GM23338 (cell line): ENCODE measurements at places on chromosomes 3 and 15. TPM values are rescaled to one million over a fixed set of nuclear protein-coding genes. Genes with fewer than 3 reads are reported as not detected.

The CYP1A2 gene
- total RNA-seq, result not detected in 2 replicates

GRCh38 chr3:33848624-33849347 is 50.4 kb downstream of the PDCD6IP start:
- DNase-seq, result peak; percentile 37

DNA sequence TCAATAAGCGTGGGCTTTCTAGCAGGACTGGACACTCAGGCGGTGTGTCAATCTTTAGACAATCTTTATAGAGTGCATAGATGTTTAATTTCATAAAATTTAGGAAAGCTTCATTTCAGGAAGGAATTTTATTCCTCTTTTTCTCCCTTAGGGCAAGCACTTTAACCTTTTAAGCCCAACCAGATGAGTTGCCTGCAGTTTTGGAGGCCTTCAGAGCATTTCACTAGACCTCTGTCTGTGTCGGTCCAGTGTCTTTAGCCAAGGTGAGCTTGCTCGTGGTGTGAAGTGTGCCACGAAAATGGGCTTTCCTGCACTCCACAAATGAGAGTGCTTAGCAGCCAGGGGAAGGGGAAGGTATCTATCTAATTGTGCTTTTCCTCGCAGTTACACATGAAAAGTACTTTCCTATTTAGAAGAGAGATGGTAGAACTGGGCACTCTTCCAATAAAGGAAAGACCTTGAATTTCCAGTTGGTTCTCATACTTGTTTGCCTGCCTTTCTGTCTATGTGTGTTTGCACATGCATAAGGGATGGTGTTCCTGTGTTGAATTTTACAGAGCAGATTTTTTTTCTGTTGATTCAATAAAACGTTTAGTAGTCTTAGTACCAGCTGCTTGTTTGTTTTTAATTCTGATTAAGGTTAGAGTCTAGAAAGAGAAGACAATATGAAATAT is 53.6 kb downstream of the FEZF2 start:
- DNase-seq, result no peak

- DNase-seq, result no peak
Measured at GRCh38 chr3:158723991-158724390, 8.3 kb downstream of the RARRES1 start.

DNA sequence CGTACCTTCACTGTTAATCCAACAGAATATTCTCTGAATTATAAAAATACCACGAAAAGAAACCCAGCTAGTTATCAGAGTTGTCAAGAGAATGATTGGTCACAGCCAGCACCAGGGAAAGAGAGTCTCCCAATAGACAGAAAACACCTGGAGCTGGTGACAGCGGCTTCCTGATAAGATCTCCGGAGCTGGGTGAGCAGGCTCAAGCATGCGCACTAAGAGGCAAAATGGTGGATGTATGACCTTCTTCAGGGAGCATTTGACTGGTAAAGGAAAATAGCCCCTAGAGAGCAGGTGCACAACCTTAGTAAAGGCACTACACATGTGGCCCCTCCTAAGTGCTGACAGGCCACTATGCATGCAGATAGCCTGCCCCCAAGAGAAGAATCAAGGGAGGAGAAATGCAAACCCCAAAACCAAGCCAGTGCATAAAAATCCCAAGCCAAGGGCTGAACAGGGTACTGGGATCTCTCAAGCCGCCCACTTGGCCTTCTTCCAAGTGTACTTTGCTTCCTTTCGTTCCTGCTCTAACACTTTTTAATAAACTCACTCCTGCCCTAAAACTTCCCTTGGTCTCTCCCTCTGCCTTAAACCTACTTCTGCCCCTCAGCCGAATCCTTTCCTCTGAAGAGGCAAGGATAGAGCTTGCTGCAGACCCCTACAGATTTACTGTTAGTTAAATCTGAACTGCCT is 93.2 kb downstream of the UACA start:
- DNase-seq, result no peak

GRCh38 chr15:60326343-60326742 is 71.4 kb downstream of the ANXA2 start:
- no peak for DNase-seq

The RTP4 gene
- total RNA-seq, result not detected in 2 replicates

GRCh38 chr15:36996538-36997181 is 103.7 kb downstream of the MEIS2 start:
- no peak for DNase-seq

The CPNE4 gene
- 4.1 and 6.5 TPM in 2 replicates for total RNA-seq

The MED12L gene
- total RNA-seq, result 23.7 and 25.0 TPM in 2 replicates

DNA sequence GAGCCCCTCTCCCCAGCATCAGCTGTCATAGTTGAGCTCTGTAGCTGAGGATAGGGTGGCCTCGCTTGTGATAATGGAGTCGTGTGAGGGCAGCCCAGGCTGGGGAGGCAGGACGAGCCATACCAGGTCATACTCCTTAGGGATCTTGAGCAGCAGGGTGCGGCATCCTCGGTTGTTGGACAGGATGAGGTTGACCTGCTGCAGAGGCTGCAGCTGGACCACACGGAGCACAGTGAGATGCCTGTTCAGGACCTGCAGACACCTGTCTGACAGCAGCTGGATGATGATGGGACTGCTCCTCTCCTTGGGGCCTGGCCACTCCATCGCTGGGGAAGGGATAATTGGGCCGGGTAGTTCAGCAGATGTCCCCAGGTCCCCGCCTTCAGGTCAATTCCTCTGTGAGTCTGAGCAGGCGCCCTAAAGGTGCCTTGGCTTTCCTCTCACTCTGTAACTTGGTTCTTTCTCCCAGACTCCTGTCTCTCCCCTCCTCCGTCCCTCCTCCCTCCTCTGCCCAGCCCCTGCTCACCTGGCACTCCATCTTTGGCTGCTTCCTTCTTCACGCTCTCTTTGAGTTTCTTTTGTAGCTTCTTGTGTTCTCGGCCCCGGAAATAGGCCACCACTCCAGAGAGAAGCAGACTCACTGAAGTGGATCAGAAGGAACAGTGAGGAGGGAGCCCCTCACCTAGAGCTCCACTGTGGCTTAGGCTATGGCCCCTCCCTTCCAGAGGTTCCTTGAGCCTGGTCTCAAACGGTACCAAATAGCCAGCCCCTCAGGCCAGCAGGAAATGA is 7.8 kb downstream of the DUOX2 start:
- DNase-seq, result no peak

The GHRL gene
- not detected in 2 replicates for total RNA-seq

The SMCO1 gene
- not detected in 2 replicates for total RNA-seq

The VPS33B gene
- total RNA-seq, result 8.8 and 9.2 TPM in 2 replicates

The THSD4 gene
- 7.2 and 7.4 TPM in 2 replicates for total RNA-seq

DNA sequence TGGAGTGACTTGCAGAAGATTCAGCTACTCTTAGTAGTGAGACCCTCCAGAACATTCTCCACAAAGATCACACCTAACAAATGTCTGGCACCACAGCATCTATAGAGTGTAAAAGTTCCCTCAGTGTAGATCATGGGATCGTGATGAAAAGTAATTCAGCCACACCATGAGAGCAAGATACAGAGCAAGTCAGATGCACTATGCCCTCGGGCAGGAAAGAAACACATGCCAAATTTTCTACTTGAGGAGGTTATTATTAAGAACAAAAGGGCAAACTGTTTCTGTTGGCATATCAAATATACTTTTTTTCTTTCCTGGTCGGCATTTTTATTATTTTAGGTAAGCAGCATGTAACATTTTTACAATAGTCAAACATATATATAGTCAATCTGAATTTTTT is 44.8 kb upstream of the SNTN start:
- no peak for DNase-seq

DNA sequence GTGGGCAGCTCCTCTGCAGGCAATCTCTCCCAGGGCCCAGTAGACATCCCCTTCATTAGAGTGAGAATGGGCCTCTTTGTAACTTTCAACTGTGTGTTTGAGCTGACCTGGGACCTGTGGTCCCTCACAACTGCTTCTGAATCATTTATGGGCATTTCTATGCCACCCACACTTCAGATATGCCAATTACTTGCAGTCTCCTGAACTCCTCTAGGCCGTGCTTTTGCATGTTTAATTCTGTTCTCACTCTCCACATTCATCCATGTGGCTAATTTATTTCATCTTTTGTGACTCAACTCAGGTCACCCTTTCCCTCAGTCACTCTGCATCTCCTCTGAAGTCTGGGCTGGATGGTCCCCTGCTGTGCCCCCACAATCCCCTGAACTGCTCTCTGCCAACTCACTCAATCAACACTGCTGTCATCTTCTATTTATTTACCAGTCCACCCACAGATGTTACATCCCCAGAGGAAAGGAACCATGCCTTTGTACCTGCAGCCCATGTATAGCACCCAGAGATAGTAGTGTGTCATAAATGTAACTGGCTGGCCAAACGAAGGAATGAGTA is 364.7 kb downstream of the EPHB1 start:
- DNase-seq, result no peak

DNA sequence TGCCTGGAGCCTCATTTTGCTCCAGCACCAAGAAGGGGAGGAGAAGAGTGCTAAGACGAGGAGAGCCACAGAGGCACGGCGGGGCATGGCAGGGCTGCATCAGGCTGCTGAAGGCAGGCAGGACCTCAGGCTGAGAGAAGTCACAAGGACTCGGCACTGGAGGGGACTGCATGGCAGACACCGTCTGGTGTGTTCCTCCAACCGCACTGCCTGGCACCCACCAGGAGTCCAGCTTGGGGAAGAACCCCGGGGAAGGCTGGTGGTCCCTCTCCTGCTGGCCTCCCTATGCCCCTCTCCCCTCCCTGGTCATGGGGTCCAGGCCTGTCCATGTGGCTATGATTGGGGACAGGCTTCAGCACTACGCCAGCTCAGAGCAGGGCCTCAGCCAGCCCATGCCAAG is 153.2 kb upstream of the MEF2A start:
- DNase-seq, result no peak

The GOLGA6B gene
- total RNA-seq, result not detected in 2 replicates

GRCh38 chr3:29827756-29828155 is 546.9 kb downstream of the RBMS3 start:
- no peak for DNase-seq

DNA sequence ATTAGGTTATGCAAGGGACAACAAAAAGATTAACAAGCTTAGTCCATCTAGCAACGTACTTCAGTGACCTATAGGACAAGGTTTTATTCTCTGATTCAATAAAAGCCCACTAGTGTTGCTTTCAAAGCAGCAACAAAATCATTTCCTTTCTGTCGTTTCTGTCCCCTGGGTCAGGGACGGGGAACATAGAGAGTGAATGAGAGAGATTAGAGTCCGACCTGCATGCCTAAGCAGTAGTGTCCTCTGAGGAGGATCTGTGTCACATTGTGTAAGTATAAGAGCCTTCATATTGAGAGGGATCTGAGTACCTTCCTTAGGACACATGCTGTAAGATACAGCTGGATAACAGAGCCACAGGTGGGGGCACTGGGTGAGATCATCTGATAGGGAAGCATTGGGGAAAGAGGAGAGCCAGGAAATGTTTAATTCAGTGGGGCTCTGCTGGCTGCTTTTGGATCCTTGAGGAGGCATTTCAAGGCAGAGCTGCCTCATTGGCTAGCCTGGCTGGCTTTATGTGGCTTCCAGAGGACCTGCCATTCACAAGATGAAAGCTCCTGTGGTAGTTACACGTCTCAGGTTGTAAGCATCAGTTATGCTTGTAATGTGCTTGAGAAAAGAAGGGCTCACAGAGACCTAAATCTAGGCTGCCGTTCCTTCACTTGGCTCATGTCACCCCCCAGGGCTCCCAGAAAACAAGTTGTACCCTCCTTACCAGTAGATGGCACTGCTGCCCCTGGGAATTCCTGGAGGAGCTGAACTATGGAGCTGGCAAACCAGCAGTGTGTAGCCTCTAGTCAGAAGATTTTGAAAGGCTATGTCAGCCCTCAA is 2.7 kb downstream of the TMEM108 start:
- peak; percentile 94 for DNase-seq

The C15orf62 gene
- total RNA-seq, result 0.08 and 0.80 TPM in 2 replicates

GRCh38 chr15:78177447-78177873 is 28.3 kb downstream of the IDH3A start:
- peak; percentile 89 for DNase-seq
